Activated CD8-positive, alpha-beta memory T cell treated with anti-CD3 and anti-CD28 coated beads, Interleukin-2, amount 50 U/mL, for 4 hours (primary cell): ENCODE measurements at places on chromosomes 4 and X.

- DNase-seq: no peak
These were observed 60.6 kb upstream of the FAT4 start for GRCh38 chr4:125254106-125254505.

DNA sequence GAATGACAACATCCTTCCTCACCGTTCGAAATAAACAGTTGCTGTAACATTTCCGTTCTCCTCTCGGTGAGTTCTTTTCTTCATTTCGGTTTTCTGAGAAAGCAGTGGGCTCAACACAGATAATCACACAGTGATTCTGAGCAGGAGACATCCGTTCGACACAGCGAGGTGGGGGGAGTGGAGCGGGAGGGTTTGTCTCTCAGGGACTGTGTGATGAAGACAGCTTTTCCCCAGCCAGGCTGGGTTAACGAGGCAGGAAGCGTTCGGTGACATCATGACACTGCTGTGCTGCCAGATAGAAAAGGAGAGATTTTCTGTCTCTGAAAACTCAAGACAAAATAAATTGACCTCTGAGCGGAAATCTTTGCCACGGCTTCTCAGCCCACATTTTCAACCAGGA, 119.3 kb downstream of the CRLF2 start:
- DNase-seq: peak; percentile 26

DNA sequence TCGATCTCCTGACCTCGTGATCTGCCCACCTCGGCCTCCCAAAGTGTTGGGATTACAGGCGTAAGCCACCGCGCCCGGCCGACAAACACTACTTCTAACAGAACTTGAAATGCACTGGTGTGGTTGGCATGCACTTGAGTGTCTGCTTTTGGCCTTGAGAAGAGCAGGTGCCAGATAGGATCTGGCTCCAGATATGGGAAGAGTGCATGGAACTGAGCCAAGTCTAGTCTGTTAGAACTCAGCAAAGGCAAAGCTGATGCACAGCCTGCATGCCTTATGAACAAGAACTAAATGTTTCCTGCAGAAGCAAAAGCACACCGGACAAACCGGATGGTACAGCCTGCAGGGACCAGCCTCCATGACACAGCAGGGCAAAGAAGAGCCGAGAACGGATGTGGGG, 35.1 kb upstream of the TBL1X start:
- no peak for DNase-seq

GRCh38 chr4:14871676-14872430, 130.4 kb upstream of the CPEB2 start:
- peak; percentile 21 for DNase-seq

DNA sequence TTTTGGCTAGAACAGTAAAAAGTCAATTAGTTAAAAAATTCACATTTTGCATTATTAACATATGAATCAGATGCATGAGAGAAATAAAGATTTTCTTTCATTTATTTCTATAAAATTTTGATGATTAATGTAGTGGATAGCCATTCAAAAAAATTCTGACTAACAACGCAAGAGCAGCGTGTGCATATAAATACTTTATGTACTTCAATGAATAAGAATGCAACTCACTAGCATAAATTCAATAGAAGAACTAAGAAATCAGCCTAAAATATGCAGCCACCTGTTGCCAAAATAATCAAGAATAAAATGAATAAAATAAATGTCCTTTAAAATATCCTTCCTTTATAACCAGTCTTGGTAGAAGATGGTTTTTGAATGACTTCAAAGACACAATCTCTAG, 471.9 kb downstream of the PDGFC start:
- no peak for DNase-seq

DNA sequence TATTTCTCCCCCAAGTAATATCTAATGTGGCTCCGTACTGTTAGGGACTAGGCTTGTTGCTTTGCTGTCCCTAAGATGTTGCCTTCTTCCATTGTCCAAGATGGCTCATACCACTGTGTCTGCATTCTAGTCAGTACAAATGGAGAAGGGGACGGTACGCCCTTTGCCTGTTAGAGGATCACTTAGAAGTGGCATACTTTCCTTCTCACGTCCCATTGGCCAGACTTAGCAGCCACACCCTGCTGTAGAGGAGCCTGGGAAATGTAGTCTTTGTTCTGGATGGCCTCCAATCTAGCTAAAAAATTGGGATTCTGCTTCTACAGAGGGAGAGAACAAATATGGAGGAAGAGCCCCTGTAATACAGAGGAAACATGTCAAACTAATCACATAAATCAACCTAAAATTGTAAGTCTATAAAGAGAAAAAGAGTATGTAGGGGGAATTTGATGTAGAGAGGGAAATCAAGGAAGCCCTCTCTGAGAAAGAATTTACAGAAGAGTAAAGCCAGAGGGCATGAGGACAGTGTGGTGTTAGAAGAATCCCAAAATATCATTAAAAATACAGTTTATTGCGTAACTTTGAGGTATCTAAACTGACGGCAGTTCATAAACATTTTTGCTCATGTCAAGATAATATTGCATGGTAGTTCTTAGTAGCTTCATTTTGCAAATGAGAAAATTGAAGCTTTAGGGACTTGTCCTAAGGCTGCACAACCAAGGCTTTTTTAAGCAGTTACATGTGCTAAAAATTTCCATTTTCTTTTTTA, 15.1 kb downstream of the PRIMPOL start:
- DNase-seq: no peak

DNA sequence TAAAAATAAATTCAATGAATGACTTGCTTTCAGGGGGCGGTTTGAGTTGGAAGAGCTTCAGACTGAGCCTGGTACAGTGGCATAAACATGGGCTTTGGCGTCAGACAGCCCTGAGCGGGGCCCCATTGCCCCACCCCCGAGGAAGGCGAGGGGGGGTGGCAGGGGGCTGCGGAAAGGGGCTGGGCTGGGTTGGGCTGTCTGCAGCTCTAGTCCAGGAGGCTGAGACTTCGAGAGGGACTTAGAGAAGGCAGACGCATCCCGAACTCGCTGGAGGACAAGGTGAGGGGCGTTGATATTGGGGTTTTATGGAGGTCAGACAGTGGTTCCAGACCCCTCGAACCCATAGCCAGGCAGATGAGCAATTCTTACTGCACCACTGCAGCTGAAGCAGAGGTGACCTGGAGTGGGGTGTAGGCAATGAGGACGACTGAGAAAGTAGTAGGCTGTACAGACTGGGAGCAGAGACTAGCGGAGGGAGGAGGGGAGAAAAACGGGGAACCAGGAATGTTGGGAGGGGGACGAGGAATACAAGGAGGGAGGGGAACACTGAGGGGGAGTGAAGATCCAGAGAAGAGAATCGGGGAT, at the start of gene MAGED2:
Gene MAGED2 (plus strand): TSS at position 222 of the 585 bp plus-strand sequence. CDS start 1,587 bp downstream, outside the sequence.
- DNase-seq: peak; percentile 53

- no peak for DNase-seq
These were observed 21.0 kb downstream of the CD38 start for GRCh38 chr4:15799141-15799540.

DNA sequence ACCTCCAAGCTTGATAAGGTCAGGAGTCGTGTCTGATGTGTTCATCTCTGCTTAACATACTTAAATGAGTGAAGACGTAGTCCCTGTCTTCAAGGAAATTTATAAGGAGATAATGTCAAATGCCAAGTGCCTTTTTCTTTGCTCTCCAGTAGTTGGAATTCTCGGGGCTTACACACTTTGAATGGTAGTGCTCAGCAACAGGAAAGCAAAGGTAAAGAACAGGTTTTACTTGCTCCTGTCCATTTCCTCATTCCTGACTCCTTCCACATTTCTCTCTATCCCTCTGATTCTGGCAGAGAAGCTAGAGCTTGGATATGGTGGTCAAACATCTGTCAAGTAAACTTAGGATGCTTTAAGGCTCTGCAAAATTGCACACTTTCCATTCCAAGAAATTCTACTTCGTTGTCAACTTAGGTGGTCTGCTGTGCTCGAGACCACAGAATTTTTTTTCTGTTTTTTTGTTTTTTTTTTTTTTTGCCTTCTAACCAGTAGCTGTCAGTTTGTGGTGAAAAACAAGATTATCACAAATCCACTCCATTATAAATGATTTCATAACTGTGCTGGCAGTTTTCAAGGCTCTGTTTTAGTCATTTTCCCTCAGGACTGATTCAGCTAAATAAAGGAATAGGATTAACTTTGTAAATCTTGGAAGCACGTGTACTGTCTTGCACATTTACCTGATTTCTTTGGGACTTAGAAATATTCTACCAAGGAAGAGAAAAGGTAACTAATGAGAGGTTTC, 180.8 kb upstream of the ANXA3 start:
- no peak for DNase-seq

- no peak for DNase-seq
These were observed 50.5 kb downstream of the F9 start for GRCh38 chrX:139581068-139581467.

- DNase-seq: no peak
These were observed 1316.3 kb downstream of the STIM2 start for GRCh38 chr4:28176942-28177341.

GRCh38 chr4:20091781-20092180, 159.9 kb upstream of the SLIT2 start:
- no peak for DNase-seq
